ENCODE measurements at places on chromosomes 1 and 21. TPM values are rescaled to one million over a fixed set of nuclear protein-coding genes. Genes with fewer than 3 reads are reported as not detected.

The MTARC2 gene
- polyA plus RNA-seq: 11.1 TPM

DNA sequence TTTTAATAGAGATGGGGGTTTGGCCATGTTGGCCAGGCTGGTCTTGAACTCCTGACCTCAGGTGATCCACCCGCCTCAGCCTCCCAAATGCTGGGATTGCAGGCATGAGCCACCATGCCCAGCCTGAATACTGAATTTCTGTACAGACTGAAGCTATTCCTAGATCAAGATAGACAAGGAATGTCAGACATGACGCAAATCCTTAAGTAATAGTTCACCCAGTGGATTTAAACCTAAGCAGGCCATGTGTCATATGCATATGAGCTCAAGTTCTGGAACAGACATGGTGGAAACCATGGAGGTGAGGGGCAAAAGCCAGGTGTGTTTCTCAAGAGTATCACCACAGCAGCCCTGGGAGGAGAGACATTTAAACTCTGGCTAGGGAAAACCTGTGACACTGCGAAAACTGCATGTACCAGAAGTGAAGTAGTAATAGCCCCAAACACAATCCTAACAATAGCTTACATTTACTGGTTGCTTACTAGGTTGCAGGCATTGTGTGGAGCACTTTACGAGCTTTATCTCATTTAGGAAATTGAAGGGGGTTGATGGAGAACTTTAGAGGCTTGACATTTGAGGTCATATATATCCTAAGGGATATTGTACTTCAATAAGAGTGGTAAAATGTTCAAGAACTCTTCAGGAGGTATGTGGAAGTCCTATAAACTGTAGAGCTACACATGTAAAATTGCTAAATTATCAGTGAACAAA lies 31.7 kb upstream of the MAN1A2 start:
- DNase-seq: no peak

DNA sequence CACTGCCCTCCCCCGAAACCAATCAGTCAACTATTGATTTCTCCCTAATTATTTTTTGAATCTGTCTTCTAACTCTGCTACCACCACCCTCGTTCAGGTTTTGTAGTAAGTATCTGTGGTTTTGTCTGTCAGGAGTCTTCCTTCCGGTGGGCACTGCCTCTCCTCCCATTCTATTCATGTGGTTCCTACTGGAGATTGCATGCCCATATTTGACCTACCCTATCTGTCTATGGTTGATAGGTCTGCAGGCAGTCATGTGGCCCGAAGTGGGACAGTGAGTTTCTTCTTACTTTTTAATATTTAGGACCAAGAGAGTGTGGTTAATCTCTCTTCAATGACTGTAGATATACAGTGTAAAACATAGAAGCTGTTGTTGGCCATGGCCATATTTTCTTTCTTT lies 17.8 kb upstream of the MAST2 start:
- DNase-seq: no peak

The LRRC38 gene
- polyA plus RNA-seq: not detected

The ACTN2 gene
- polyA plus RNA-seq: not detected

DNA sequence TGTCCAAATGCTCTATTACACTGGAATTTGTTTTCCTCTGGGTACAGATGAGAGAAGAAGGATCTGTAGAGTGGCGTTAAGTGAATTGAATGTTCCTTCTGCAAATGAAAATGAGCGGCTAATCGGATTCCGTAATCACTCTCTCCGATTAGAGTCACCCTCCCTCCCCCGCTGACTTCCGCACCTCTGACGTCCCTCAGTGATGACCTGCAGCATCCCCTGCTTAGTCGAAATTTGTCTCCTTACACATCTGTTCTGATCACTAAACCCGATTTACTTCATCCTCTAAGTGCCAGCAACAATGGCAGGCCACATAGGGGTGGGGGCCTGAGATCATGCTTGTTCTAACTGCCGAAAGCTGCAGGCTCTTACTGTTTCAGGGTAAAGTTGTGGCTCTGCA lies 378.7 kb downstream of the SEC16B start:
- DNase-seq: no peak

GRCh38 chr1:115302390-115302961 lies 35.6 kb downstream of the NGF start:
- no peak for DNase-seq

The TMEM269 gene
- polyA plus RNA-seq: 0.21 TPM

- DNase-seq: no peak
These were observed 448.6 kb downstream of the CAMTA1 start for GRCh38 chr1:7233646-7234470.

The ATP1A2 gene
- polyA plus RNA-seq: not detected

DNA sequence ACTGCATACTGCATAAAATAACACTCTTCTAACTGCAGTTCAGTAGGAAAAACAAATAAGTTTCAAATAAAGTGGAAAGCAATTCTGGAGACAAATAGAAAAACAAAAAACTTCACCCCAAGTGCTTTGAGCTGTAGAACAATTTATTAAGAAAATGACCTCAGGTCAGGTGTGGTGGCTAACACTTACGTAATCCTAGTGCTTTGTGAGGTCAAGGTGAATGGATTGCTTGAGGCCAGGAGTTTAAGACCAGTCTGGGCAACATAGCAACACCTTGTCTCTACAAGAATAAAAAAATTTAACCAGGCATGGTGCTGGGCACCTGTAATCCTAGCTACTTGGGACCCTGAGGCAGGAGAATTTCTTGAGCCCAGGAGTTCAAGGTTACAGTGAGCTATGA lies 5.0 kb upstream of the PPT1 start:
- DNase-seq: no peak

The DNM3 gene
- polyA plus RNA-seq: 0.34 TPM

DNA sequence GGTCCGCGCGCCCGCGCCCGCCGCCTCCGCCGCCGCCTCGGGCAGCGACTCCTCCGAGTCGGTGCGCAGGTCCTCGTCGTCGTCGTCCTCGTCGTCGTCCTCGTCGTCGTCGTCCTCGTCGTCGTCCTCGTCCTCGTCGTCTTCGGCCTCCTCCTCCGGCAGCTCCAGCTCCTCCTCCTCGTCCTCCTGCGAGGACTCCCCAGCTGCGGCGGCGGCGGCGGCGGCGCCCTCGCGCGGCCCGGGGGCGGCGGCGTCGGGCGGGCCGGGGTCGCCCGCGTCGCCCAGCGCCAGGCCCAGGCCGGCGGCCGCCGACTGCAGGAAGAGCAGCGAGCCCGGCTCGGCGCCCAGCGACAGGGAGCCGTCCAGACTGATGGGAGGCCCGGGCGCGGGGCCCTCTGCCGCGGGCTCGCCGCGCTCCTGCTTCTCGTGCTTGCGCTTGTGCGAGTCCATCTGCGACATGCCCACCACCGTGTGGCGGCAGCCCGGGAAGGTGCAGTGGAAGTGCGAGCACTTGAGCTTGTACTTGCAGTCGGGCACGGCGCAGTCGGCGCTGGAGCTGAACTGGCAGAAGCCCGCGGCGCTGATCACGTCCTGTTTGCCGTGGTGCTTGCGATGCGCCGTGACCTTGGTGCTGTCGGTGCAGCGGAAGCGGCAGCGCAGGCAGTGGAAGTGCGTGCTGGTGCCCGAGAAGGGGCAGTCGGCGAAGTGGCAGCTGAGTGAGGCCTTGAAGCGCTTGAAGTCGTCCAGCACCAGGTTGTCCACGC lies 157.3 kb downstream of the CASZ1 start:
- DNase-seq: no peak

GRCh38 chr1:100162881-100163280 lies 15.2 kb downstream of the LRRC39 start:
- no peak for DNase-seq

The CD101 gene
- 0.21 TPM for polyA plus RNA-seq

- no peak for DNase-seq
These were observed 2.2 kb upstream of the FALEC start for GRCh38 chr1:150513351-150513791.

DNA sequence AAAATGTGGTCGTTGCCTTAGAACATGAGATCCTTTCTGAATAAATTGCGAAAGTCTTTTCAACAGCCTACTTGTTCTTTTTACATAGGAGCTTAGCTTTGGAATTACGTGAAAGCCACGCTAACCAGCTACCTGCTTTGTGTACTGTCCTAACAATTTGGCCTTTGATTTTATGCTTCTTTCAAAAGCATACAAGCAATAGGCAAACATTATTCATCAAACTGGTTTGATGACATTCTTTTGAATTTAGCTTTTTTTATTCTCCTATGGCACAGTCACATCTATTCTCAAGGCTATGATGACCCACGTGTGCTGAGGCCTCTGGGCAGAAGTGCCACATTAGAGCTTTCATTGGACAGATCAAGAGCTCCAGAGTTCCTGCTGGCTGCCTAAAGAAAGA lies 178.0 kb upstream of the DPT start:
- no peak for DNase-seq

The AMPD1 gene
- polyA plus RNA-seq: not detected

The PTGFRN gene
- polyA plus RNA-seq: 17.4 TPM

DNA sequence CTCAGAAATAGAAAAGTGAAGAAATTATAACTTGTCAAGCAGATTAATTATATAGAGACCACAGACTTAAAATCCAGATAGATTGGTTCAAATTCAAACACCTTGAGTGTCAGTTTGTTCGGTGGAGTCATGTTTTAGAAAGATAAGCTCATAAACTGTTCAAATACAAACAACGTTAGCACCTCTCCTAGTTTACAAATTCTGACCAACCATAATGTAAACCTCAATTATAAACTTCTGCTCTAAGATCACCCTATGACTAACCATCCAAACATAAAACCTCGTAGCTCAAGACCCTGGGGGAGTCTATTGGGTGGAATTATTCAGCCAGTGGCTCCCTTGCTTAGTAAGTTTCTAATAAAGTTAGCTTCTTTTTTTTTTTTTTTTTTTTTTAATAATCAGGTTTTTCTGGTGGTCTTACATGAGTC lies 12.4 kb downstream of the CBR1 start:
- DNase-seq: no peak

The OR6N1 gene
- not detected for polyA plus RNA-seq

The OR2AK2 gene
- not detected for polyA plus RNA-seq

The CHI3L1 gene
- polyA plus RNA-seq: not detected

The GBP7 gene
- not detected for polyA plus RNA-seq

The S100A5 gene
- 0.57 TPM for polyA plus RNA-seq

DNA sequence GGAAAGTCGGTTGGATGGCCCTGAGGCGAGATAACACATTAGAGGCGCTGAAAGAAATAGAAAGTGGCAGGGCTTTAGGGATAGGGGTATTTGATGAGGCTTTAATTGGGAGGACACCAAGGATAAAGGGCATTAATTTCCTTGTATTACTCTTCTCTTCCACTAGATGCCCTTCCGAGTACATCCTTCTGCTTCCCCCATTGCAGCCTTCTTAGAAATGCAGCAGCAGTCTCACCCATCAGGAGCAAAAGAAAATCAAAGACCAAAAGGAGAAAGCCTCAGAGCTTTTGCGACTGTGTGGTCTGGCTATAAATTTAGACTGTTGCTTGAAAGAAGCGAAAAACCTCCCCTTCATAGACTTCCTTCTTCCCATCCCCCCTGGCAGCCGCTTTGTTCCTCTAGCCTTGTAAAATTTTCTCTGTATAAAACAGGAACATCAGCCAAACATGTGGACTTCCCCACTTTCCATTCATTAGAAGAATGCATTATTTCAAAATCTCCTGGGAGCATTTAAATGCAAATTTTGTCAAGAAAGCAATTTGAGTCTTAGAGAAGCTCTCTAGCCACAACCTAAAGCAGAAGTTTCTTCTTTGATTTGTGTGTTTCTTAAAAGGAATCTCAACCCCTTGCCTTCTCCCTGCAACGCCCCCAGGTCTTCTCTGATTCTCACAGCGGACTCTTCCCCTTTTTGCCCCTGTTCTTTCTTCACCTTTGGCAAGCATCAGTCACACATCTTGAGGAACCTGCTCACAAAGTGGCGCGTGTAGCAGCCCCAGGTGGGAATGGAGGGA lies 76.6 kb downstream of the NDUFS5 start:
- DNase-seq: peak; percentile 67

DNA sequence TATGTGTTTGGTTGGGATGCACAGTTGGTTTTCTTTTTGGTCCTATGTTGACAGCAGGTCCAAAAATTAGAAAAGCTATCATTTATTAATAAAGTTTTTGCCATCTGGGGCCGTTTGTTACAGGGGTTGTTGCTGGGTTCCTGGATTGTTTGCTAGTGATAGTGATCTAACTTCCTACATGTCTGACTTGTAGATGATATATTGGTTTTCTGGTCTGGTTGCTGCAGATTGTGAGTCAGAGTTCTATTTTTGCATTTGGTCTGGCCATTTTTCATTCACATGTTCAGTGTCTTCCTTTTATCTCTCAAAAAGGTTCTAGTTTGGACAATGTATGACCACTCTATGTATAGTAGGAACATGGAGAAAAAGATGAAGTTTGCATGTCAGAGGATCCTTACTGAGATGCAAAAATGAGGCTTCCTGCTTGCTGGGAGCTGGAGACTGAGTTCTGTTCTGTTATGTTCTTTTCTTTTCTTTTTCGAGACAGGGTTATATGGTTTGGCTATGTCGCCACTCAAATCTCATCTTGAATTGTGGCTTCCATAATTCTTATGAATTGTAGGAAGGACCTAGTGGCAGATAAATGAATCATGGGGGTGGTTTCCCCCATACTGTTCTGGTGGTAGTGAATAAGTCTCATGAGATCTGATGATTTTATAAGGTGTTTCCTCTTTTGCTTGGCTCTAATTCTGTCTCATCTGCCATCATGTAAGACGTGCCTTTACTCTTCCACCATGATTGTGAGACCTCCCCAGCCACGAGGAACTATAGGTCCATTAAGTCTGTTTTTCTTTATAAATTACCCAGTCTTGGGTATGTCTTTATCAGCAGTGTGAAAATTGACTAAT lies 4.2 kb upstream of the NVL start:
- no peak for DNase-seq

The WNT3A gene
- not detected for polyA plus RNA-seq

DNA sequence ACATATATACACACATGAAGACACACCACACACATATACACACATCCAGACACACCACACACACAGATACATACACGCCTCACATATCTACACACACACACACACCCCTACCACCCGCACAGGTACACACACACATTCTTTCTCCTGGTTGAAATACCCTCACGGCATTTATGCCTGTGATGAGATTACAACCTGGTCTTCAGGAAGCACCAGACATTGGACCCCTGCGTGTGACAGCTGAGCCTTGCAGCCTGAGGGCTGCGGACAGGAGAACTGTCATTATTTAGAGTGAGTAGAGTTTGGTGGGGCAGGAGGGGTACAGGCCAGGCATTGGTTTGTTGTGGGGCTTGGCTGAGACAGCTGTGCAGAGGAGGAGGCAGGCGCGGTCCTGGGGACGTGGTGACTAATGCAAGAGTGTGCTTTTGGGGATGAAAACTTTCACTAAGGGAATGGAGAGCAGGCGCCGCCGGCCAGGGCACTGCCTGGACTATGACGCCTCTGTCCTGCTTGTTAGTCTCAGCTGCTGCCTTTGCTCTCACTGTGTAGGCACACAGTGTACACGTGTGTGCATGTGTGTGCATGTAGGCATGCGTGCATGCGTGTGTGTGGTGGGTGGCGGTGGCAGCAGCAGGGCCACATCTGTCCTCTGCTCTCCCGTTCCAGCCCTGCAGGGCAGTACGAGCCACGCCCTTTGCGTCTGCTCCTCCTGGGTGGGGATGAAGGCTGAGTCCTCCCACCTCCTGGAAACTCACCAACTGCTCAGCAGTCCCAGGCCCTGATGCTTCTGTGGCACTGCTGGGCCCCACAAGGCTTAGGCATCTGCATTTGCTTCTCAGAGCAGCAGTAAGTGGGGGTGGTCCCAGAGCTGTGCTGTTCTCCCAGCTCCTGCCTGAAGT lies 57.6 kb downstream of the SPSB1 start:
- DNase-seq: no peak

- DNase-seq: no peak
These were observed 141.9 kb upstream of the TMEM51 start for GRCh38 chr1:15011661-15012060.

The TGFB2 gene
- 29.7 TPM for polyA plus RNA-seq

- no peak for DNase-seq
These were observed 172.6 kb downstream of the APP start for GRCh38 chr21:25997788-25998611.
